CD4-positive, alpha-beta T cell treated with Interleukin-4 for 4 hours (primary cell): ENCODE measurements at places on chromosomes 13 and 19.

DNA sequence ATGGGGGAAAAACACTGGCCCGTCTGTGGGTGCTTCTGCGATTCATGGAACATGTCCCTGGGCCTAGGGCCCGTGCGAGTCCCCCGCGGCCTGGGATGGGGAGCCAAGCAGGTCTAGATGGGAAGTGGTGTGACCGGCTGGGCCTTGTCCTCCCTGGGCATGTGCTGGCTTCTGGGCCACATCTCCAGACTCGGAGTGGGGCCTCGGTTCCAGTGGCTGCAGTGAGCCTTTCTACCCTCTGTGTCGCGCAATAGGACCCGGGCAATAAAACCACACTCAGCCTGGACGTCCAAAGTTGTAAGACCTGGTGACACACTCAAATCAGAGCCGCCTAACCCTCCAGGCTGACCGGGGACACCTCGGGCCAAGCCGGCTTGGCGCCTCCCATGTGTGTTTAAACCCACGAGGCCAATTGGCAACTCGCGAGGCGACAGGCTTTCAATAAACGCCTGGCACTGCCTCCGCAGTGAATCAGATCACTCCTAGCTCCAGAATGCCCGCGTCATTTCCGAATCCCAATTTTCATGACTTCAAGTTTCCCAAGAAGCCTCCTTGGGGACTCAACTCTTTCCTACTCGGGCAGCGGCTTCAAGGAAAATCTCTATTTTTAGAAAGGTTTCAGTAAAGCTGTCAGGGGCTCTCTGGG, 57.3 kb downstream of the KLF2 start:
- DNase-seq = no peak

DNA sequence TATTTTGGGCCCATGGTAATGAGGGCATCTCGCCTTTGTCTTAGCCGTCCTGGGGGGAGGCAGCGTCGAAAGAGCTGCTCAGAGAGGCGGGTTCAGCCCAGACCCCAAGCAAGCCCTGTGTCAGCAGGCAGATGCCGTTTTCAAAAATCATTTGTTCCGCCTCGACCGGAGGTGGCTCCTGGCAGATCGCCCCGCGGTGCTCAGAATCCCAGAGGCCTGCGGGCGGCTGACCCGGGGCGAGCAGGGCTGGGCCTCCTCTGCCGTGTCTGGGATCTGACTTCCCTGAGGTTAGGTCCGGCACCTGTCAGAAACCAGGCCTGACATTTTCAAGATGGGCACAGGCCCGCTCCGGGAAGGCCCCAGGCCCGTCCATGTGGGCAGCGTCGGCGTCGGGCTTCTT, 36.1 kb downstream of the CRTC1 start:
- DNase-seq = no peak

- no peak for DNase-seq
Measured at GRCh38 chr19:40472516-40472915, 5.7 kb downstream of the SPTBN4 start.

- no peak for DNase-seq
Measured at GRCh38 chr19:1154731-1155351, 19.2 kb downstream of the SBNO2 start.

- DNase-seq = no peak
Measured at GRCh38 chr13:73096173-73096572, 37.4 kb downstream of the KLF5 start.

DNA sequence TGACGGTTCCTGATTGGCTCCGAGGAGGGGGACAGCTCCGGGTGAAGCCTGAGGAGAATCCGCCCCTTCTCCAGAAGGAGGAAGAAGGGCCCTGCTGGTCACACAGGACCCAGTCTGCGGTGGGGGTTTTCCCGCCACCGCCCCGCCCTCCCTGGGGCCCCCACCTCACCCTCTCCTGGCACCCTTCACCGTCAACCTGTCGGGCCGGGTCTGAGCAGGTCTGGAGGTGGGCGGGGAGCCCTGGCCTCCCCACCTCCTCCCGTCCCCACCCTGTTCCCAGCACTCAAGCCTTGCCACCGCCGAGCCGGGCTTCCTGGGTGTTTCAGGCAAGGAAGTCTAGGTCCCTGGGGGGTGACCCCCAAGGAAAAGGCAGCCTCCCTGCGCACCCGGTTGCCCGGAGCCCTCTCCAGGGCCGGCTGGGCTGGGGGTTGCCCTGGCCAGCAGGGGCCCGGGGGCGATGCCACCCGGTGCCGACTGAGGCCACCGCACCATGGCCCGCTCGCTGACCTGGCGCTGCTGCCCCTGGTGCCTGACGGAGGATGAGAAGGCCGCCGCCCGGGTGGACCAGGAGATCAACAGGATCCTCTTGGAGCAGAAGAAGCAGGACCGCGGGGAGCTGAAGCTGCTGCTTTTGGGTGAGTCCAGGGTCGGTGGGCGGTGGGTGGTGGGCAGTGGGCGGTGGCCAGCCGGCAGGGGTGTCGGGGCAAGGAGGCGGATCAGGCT, at the start of gene GNA15:
GNA15 (plus strand) TSS at position 73 of the 723 bp plus-strand sequence; CDS start at position 491, 418 bp downstream.
- DNase-seq = peak; percentile 41

DNA sequence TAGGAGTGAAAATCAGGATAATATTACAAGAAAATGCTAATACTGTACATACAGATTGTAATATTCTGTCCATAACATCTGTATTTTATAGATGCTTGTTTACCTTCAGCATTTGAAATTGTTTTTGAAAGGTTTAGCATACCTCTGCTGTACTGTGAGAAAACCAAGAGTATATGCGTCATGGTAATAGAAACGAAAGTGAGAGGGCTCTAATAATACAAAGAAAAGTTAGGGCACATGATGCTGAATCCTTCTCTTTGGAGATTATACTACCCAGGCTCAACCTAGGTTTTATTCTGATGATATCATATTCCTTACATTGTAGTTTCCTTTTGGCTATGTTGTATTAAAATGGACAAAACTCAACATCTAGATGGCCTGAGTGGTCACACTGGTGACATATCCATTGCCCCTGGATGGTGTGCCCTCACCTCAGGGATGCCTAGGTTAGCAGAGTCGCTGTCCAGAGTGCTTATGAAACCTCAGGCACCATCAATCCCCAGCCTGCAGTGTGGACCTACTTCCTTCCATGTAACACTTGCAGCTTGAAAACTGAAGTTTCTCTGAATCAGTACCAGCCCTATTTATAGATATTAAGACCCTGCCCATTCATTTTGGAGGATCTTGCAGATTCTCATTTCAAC, 253.7 kb downstream of the KCTD12 start:
- DNase-seq = no peak

DNA sequence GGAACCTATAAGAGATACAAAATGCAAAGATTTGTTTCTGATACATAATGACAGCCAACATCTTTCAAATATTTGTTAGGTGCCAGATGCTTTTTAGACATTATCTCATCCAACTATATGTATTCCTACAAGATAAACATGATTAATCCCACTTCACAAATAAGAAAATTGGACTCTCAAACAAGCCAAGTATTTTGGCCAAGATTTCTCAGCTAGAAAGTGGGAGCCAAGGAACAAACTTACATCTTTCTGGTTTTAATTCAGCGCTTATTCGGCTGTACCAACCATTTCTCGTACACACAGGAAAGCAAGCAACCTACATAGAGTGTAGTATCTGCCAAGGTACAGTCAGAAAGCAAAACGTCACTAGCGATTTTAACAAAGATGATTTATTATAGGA, 85.7 kb upstream of the SERP2 start:
- DNase-seq = no peak

DNA sequence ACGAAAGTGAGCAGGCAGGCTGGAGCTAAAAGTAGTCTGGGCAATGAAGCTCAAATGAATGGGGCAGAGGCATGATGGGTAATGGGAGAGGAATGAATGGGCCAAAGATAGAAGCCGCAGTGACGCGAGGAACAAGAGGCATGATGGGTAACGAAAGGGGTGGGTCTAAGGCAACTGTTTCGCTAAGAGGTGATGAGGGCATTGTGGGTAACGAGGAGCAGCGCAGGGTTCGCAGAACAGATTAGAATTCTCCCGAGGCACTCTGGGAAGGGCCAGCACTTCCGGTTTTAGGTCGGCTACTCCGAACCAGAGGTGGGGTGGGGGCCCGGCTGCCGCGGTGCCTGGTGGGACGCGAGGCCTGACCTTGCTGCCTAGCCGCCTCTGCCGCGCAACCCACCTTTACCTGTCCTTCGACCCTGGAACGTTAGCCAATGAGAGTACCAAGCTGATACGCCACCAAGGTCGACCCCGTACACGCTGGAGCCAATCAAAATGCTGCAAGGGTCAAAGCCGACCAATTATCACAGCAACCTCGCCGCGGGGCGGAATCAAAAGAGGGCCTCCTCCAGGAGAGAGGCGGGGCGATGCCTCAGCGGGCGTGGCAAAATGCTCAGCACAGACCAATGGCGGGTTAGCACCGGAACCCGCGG, 563 bp upstream of the TOMM40 start:
- DNase-seq = no peak

DNA sequence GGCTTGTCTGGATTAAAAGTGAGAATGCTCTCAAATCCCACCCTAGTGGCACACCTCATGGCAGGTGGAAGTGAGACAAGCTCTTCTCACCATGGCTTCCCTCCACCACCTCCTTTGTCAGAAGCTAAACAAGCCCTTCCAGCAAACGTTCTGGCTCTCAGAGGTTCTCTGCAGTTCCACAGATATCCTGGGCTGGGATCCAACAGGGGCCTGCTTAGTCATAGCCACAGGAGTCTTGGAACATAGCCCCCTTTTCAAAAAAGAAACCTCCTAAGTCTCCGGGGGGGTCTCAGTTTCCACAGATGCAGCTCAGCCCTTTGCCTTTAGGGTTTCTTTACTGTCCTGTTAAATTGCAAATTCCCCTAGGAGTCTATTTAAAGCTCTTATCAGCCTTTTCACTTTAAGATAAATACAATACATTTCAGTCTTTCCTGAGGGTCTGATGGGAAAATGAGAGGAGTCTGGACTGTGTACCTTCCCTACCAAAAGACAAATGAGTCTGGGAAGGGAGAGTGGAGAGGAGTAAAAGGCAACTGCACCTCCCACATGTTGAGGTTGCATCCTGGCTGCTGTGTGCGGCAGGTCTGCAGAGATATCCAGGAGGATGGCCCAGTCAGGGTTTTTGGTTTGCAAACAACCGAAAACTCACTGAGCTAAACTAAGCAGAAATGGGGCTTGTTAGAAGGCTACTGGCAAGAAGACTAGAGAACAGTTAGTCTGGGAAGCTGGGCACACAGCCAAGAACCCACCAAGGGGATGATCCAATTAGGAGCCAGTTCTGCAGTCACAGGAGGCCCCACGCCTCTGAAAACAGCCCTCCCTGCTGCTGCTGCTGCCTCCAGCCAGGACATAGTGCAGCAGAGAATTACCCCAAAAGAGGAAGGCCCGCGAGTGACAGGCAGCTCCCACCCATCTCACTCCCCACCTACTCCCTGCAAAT, 41.4 kb upstream of the SERP2 start:
- DNase-seq = no peak

DNA sequence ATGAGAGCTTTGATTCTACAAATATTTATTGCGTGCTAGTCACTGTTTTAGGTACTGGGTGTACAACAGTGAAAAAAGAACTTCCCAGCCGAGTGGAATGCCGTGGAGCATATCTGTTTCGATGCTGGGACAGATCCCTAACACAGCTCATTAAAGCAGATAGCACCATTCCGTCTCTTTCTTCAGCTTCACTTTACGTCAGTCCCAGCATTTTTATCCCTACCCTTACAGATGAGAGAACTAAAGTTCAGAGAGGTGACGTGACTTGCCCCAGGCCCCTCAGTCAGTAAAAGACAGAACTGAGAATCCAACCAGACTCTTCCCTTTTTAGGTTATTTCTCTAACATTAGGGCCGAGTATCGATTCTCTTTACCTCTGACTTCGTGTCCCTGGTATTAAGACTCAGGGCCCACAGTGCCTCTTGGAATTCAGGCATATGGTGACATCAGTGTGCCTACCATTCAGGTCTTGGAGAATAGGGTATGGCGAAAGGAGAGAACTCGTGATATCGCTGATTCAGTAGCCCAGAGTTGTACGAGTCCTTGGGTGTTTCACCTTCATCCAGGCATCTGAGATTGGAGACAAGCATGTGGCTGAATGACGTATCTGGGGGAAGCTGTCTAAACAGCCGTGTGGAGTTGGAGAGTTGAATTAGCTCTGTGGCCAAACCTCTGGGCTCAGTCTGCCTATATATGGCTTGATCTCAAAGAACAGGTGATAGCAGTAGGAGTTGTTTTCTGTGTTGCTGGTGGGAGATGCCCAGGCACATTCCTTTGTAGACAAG, 27.1 kb downstream of the ACTN4 start:
- no peak for DNase-seq

- DNase-seq = no peak
Measured at GRCh38 chr13:98939660-98940191, 38.1 kb downstream of the DOCK9 start.

GRCh38 chr19:50486823-50487515, 10.3 kb upstream of the GARIN5A start:
- DNase-seq = peak; percentile 15

DNA sequence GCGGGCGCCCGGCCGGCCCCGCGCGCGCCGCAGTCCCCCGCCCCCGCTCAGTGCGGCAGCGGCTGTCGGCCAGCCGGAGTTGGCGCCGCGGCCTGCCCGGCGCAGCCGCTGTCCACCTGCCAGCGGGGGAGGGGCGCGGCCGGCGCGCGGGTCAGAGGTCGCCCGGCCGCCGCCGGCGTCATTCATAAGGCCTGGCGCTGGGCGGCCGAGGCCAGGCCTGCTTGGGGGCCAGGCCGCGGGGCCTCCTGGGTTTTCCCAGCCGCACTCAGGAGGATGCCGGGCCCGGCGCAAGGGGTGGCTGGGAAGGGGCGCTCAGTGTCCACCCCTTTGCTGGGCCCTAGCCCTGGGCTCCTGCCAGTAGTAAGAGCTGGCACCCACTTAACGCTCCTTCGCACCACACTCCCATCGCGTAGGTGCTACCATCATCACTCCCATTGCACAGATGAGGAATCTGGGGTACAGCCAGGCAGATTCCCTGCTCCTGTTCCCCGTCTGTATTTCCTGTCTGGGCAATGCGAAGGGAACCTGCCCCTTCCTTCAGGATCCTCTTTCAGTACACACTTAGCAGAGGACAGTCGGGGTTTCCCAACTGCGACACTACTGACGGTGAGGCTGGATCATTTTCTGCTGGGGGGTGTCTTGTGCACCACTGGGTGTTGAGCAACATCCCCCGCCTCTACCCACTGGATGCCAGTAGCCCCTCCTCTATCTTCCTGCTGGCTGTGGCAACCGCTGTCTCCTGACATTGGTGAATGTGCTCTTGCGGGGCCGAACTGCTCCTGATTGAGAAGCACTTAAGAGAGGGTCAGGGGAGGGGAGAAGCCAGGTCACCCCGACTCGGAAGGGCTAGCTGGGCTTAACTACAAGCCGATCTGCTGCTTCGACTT, 846 bp upstream of the PRKACA start:
- peak; percentile 23 for DNase-seq

DNA sequence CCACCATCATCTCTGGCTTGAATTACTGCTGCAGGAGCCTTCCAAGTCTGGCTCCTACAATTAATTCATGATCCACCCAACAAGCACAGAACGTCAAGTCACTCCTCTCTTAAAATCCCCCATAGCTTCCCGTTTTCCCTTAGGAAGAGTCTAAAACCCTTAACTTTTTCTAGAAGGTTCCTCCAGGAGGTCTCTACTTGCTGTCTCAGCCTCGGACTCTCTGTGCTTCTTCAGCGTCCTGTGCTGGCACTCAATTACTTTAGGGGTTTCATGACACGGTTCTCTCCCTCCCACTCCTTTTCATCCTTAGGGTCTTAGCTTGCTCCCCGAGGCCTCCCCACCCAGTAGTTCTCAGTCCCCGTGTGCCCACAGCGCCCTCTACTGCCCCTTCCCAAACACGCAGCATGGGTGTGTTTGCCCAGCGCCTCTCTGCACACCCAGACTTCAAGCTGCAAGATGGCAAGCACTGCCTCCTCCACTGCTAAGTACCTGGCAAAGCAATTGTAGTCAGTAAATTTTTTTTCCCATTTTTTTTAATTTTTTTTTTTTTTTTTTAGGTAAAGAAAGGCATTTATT, 25.8 kb upstream of the MAP3K10 start:
- peak; percentile 48 for DNase-seq
